NCI-H187 treated with DMSO at 0.1 percent for 48 hours (cell line): ENCODE measurements at places on chromosomes 7 and 10.

- DNase-seq = no peak
Measured at GRCh38 chr7:66105263-66105748, 9.3 kb upstream of the CRCP start.

GRCh38 chr7:121623130-121623872 lies 227.2 kb upstream of the FAM3C start:
- DNase-seq = no peak

DNA sequence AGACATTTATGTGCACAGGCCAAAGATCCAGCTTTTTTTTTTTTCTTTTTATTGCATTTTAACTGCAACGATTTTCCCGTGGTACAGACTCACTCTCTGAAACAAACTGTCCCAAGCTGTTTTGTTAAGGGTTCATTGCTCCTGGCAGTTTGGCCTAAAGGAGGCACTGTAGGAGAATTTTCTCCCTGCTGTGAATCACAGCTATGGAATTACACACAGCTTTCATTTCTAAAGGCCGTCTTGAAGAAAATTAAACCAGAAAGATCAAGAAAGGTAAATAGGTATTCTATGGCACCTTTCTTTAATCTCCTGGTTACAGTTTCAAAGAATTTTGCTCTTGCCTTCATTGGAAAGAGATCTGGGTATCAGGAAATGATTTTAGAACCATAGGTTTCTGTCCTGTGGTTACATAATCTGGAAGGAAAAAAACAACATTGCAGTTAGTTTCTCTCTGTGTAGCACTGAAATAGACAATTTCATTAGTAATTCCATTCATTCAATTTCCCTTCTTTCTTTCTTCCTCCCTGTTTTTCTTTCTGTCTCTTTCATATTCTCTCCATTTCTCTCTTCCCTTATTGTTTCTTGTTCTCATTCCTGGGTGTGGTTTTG lies 51.2 kb downstream of the PDK4 start:
- DNase-seq = no peak

DNA sequence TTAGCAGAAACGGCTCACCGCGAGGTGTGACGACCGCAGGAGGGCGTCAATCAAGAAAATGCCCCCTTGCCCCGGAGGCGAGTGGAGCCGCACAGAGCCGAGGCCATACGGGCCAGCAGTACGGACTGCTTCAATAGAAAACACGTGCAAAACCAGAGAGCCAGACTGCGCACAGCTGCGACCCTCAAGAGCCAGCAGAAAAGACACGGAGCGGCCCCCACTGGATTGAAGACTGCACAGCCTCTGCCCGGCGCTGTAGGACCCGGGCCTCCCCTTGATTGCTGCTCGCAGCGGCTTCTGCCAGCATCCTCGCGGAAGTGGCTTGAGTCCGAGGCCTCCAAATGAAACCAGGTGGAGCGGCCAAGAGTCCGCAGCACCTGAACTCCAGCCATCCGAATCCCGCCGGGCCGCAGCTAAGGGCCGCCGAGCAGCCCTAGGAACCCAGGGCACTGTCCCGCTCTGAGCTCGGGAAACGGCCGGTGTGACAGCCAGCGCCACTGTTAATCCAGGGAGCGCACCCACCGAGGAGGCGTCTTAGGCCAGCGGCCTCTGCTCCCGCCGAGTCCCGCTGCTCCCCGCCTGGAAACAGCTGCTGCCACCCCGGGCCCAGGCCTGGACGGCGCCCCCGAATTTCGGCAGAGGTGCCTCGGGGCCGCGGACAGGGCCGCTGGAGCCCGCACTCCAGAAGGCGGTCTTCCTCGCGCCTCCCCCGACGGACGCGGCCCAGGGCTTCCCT lies 660 bp upstream of the HHEX start:
- no peak for DNase-seq

DNA sequence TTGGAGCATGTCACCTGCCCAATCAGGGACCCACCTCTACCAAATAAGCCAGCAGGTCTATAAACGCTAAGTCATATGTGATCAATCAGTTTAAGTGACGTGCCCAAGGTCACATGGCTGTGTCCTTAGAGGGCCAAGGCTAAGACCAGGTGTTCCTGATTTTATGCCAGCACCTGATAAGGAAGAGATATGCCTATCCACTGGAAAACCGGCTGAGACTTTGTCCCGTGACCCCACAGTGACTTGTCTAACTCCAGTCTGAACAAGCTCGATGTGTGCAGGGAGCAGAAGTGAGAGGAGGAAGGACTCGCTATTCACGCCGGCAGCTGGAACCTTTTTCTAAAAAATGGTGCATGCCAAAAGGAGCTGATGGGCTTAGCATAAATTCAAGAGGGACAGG lies 57.0 kb downstream of the PRKAG2 start:
- DNase-seq = no peak

- no peak for DNase-seq
Measured at GRCh38 chr10:21870849-21871248, 132.7 kb downstream of the DNAJC1 start.
